ENCODE measurements at places on chromosomes 12 and 14.

DNA sequence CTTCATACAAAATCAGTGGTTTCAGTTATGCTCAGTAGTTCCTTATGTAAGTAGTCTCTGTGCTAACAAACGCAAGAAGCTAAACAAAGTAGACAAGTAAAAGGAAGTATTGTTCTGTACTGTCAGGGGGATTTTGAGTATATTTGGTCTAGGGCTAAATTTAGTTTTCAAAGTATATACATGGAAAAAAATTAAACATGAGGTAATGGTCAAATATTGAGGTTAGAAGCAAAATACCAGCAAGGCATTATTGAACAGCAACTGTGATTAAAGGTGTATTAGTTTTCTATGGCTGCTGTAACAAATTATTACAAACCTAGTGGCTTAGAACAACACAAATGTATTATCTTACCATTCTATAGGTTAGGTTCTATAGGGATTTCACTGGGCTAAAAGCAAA lies 18.8 kb downstream of the GNG2 start:
- no peak for DNase-seq

DNA sequence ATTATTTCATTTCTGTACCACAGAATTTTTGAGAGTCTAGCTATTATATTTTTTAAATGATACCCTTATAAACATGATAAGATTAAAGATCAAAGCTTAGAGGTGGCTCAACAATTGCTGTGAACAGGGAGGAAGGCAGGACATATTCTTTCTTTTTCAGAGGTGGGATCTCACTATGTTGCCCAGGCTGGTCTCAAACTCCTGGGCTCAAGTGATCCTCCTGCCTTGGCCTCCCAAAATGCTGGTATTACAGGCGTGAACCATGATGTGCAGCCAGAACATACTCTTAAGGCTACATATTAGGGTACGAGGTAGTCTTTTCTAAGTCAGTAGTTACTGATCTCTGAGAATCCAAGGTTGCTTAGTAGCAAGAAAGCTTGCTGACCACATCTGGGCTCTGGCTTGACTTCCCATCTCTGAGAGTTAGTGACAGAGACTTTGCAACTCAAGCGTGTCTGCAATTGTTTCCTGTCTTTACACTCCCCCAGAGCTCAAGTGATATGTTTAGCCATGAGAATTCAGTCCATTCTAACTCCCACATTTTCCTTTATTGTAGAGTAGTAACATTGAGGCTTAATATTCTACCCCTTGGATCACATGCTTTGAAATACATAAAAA lies 8.6 kb downstream of the RAB5B start:
- DNase-seq: no peak

GRCh38 chr14:58541633-58542022 lies 96.1 kb upstream of the DACT1 start:
- DNase-seq: no peak

DNA sequence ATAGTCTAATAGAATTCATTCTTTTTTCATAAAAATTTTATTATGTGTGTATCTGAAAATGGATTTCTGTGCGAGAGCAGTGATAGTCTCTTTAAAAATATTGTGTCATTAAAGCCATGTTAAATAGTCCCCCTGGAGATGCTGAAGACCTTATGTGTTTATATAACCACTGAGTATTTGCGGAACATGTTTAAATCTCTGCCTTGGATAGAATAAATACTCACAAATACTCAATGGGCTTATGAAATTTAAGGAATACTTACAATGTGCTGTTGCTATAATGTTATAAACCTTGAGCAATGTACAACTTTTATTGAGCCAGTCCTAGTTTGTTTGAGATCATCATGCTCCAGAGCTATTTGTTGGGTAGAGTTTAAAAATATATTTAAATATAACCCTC lies 226.0 kb downstream of the SNAPC1 start:
- DNase-seq: no peak
